ENCODE measurements at places on chromosomes 2 and 18.

GRCh38 chr2:100840519-100840918, 20.6 kb downstream of the NPAS2 start:
- DNase-seq: no peak

DNA sequence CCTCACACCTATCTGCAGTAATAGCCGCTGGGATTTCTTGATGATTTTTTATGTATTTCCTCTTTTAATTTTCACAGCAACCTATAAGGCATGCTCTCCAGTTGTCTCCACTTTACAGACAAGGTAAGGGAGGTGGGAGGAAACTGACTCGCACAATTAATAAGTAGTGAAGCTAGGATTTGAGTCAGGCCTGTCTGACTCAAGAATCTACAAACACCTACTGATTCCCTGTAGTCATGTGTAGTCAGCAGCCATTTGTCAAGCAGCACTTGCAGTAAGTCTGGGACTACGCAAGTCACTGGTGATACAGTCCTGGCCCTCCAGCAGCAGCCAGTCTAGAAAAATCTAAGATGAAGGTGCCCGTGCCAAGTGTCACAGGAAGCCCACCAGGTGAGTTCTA, 193.6 kb upstream of the PKDCC start:
- DNase-seq: peak; percentile 34

GRCh38 chr2:23050388-23050787, 334.6 kb upstream of the KLHL29 start:
- no peak for DNase-seq

- no peak for DNase-seq
Measured at GRCh38 chr2:9897846-9898245, 53.6 kb upstream of the GRHL1 start.

DNA sequence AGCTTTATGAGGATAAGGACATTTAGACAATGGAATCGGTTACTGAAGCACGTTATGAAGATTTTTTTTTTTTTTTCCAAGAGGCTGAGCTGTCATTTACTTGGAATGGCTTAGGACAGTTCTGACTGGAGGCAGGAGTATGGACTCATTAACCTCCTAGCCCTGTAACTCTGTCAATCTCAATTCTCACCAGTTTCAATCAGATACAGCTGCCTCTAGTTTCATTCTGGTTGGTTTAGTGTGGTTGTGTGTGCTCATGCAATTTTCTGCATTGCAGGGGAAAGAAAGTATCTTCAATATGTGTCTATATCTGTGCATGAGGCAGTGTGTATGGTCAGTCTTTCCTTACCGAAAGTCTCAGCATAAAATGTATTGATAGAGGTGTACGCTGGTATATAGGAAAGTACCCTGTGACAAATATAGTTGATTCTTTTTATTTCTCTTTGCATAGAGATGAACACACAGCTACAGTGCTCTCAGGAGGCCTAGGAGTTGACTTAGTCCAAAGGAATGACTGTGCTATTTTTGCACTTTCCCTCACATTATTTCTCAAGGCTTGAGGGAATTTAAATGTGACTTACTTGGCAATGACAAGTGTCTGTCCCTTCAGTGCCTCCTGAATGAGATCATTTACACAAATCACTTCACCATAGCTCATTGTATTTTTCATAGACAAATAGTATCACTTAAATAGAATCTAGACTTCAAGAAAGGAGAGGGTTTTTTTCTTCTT, 50.5 kb upstream of the GRB14 start:
- DNase-seq: no peak

- no peak for DNase-seq
Measured at GRCh38 chr2:129201696-129202095, 777.8 kb upstream of the RAB6C start.

DNA sequence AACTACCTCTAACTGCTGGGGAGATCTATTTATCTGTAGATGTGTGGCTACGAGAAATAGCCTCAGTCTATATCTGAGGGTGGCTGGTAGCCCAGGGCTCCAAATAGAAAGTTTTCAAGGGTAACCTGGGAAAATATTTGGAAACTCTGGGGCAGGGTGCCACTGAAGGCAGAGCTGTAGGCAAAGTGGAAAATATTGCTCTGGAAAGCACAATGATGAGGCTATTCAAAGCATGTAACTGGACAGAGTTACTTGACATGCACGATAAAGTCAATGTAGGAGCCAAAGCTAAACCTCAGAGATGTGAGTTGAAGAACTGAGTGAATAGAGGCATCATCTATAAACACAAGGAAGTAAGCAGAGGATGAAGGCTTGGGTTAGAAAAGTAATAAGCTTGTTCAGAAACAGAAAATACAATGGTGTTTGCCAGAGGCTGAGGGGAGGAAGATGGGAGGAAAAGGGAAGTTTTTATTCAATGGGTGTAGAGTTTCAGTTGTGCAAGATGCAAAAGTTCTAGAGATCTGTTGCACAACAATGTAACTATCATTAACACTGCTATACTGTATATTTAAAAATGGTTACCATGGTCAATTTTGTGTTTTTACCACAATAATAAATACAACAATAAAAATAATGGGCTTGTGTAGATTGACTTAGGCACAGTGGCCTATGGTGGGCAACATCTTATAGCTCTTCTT, 171.6 kb downstream of the MBD2 start:
- DNase-seq: no peak

DNA sequence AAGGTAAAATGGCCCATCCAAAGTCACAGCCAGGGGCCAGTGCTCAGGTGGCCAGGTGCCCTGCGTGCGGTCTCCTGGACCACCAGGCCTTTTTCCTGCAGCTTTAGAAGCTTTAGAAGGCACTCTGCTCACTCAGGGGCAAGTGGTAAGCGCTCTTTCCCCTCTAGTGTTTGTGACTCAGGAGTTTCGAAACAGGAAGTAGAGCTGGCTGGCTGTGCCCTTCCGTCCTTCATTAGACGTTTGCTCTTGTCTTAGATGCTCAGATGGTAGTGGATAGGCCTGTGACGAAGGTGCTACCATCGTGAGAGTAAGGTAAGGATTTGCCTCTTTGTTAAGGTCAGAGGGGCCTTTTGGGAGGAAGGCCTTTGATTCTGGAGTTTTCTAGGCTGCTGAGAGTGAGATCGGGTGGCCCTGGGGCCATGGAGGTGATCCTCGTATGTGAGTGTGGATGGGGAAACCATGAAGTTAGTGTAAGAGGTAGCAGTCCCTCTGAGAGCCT, at the start of gene CASP8:
CASP8 (plus strand) TSS at position 235 of the 499 bp plus-strand sequence. CDS start 5,951 bp downstream, outside the sequence.
- DNase-seq: peak; percentile 82

GRCh38 chr2:46559261-46559660, 79.9 kb downstream of the TMEM247 start:
- no peak for DNase-seq

GRCh38 chr2:97673915-97674283, 4.4 kb downstream of the C2orf92 start:
- DNase-seq: peak; percentile 74

GRCh38 chr2:142042536-142043199, 88.1 kb downstream of the LRP1B start:
- no peak for DNase-seq

- DNase-seq: no peak
Measured at GRCh38 chr2:102337481-102338386, 17.9 kb upstream of the IL18R1 start.

- DNase-seq: no peak
Measured at GRCh38 chr2:105344704-105345345, 7.5 kb downstream of the C2orf49 start.

GRCh38 chr2:143582046-143582747, 453.0 kb downstream of the ARHGAP15 start:
- DNase-seq: no peak

DNA sequence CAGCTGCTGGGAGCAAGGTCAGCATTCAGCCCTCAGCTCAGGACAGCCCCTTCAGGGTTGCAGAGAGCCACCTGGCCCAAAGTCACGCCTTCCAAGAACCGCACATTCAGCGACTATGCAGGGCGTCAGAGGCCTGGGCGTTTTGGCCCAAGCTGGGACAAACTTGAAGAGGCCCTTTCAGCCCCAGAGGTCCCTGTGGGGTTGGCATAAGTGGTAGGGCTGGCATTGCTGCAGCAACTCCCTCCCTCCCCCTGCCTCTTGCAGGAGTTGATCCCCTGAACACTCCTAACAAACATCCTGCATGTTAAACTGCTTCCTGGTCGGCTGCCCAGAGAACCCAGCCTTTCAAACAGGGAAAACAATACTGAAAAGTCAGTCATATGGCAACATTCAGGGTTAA, 192.9 kb upstream of the SMAD2 start:
- DNase-seq: no peak

DNA sequence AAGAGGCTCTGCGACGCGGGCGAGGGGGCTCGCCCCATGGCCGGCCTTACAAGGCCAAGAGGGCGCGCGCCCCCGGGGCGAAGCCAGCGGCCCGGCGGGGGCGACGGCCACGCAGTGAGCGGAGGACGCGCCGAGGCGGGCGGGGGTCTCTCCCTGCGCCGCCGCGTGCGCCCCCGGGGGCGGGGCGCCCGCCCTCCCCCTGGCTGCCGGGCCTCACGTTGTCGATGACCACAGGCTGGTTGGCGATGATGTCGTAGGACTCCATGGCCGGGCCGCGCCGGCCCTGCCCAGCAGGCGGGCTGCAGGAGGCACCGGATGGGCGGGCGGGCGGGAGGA, 250 bp downstream of the ACTR1B start:
- no peak for DNase-seq

DNA sequence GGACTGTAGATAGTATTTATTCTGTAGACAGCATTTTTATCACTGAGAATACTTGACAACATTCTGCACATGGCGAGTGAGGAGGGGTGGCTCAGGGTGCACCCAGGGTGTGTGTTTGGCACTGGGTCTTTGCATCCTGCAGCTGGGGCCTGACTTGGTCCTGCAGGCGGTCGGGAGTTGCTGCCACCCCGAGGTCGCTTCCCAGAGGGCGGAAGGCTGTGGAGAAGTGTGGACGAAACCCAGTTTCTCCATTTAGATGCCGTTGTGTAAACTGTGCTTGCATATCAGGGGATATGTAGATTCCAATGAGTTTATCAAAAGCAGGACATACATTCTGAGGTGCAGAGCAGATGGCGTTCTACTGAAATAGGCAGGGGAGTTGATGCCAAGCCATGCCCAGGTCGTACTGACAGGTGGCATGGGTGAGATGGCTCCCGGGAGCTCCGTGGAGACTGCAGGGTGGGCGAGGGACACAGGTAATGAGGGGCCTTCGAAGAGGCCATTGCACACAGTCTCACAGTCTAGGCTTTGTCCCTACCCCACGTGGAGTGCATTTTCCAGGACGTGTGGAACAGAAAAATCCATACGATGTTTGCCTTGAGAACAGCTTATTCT, 74.5 kb downstream of the RTP5 start:
- DNase-seq: no peak

DNA sequence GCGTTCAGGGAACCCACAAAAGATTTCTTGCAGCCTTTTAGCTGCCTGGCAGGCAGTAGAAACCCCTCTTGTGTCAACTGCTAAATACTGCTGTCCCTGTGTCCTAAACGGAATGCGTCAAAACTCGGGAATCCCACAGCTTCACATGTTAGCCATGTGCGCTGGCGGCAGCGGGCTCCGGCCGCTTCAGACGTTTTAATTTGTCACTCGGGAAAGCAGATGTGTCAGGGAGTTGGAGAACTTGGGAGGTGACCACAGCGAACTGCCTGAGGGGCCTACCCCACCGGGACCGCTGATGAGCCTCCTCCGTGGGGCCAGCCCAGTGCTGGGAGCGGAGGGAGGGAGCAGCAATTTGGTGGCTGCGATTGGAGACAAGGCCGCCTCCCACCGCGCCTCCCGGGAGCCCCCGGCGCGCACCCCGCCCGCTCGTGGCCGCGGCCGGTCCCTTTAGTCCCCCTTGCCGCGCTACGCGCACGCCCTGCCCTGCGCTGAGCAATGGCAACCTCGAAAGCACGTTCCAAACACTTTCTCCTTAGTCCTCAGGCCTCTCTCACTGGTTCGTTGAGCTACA, 146.1 kb upstream of the SATB2 start:
- no peak for DNase-seq

DNA sequence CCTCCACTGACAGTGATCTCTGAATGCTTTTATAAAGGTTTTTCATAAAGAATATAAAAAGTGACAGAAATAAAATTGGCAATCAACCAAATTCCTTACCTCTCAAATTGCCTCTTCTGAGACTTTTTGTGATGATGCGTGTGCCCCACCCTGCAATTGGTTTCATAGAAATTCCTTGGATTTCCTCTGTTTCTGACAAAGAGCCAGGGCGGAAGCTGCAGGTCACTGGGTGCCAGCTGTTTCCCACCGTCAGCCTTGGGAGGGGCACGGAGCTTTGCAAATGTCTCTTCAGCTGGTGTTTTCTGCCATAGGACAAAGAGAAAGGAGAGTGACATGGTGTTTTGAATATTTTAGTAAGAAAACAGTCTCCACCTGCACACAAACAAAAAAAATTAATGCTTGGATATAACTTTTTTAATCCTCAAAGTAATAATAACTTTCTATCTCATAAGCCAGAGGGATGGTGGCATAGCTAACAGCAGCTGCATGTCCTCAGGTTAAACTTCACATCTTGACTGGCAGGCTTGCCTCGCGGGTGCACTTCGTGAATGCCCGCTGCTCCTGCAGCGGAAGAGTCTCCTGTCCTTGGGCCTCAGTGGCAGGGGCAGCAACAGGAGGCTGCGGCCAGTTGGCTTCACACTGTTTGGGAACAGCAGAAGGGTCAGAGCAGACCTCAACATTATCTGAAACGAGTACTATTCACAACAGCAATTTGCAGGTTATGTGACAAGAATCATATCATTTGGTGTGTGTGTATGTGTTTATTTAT, 24.7 kb downstream of the AGAP1 start:
- no peak for DNase-seq

DNA sequence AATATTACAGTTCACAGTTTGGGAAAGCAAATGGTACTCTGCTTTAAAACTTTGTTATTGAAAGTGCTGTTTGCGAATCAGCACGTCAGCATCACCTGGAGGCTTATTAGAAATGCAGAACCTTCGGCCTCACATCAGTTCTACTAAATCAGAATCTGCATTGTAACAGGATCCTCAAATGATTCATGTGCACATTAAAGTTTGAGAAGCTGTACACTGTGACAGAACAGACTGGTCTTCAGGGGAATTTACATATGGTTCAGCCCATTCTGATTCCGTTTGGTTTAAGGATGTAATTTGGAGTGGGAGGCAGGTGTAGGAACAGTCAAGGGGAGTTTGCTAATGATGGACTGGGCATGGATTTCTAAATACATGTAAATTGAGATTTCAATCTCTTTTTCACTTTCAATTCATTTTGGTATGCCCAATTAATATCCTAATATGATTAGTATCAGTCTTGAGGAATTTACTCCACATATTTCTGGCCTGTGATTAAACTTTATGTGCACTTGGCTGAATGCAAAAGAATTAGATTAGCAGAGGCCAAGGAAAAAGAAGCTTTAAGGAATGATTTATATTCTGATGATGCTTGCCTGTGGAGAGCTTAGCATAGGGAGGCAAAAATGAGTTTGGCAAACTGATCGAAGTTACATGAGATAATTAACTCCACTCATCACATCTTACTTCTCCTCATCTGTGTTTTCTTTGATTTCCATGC, 248.8 kb downstream of the XIRP2 start:
- no peak for DNase-seq

DNA sequence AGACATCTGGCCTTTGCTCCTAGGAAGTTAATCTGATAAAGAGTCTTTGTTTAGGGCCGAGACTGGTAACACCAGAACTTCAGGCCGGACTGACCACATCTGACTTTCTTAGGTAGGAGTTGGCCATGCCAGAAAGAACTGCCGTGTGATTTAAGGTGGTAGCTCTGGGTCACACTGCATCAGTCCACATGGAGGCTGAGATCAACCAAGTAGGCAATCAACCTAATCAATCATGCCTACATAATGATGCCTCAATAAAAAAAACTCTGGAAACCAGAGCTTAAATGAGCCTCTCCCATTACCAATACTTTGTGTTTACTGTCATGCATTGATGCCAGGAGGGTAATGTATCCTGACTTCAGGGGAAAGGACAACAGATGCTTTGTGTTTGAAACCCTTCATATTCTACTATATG, 44.1 kb upstream of the ORC2 start:
- DNase-seq: no peak

- DNase-seq: peak; percentile 35
Measured at GRCh38 chr2:144330951-144331673, 188.8 kb downstream of the ZEB2 start.
